ENCODE measurements at places on chromosomes 6 and 20.

- DNase-seq: no peak
Measured at GRCh38 chr6:159044899-159045727, at the start of gene TAGAP. Gene TAGAP (minus strand): TSS chr6:159044991. CDS start chr6:159044146, 845 bp downstream.

DNA sequence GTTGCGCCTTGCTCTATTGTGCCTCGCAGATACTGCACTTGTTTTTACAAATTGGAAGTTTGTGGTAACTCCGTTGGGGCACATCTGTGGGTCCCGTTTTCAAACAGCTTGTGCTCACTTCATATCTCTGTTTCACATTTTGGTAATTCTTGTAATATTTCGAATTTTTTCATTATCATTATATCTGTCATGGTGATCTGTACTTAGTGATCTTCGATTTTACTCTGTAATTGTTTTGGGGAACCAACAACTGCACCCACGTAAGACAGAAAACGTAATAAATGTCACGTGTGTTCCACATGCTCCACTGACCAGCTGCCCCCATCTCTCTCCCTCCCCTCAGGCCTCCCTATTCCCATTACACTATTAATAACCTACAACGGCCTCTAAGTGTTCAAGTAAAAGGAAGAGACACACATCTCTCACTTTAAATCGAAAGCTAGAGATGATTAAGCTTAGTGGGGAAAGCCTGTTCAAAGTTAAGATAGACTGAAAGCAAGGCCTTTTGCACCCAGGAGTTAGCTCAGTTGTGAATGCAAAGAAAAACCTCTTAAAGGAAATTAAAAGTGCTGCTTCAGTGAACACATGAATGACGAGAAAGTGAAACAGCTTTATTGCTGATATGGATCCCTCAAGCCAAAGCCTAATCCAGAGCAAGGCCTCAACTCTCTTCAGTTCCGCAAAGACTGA lies 26.9 kb downstream of the TTLL2 start:
- DNase-seq: no peak

- no peak for DNase-seq
Measured at GRCh38 chr20:51108638-51109363, 85.9 kb upstream of the KCNG1 start.

DNA sequence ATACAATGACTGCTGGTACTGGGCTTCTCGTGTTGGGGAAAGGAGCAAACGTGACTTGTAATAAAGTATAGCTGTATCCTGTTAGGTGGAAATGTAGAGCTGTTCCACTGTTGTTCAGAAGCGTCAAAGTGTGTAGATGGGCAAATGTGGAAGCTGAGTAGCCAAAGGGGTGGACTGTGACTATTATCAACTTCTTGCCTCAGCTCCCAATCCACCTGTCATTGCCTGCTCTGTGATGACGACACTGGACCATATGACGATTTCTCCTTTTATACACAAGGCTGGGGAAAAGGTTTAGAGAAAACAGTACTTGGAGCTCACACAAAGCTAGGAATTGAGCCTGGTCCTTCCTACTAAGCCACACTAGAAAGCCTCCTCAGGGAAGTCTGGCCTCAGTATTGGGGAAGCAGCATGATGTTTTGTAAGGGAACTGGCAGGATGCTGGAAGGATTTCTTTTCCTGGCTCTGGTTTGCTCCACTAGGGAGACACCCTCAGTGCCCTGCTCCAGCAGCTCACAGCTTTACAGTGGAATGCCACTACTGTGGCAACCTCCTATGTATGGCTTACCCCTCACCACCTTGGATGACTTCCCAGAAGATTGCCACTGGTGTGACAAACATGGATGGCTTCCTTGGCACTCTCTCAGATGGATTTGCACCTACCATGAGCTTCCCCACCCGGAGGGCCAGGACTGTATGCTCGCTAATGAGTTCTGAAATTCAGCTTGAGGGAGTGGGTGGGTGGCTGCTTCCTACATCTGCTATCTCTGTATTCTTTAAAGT lies 20.0 kb downstream of the CD164 start:
- no peak for DNase-seq

- no peak for DNase-seq
Measured at GRCh38 chr20:38147163-38147562, 17.9 kb downstream of the TGM2 start.

GRCh38 chr6:20918868-20919267 lies 384.6 kb downstream of the CDKAL1 start:
- no peak for DNase-seq

GRCh38 chr6:166946125-166946524 lies 10.2 kb downstream of the RNASET2 start:
- no peak for DNase-seq

GRCh38 chr20:21159658-21160380 lies 33.9 kb downstream of the KIZ start:
- no peak for DNase-seq
